ENCODE measurements at places on chromosomes 1 and 21.

DNA sequence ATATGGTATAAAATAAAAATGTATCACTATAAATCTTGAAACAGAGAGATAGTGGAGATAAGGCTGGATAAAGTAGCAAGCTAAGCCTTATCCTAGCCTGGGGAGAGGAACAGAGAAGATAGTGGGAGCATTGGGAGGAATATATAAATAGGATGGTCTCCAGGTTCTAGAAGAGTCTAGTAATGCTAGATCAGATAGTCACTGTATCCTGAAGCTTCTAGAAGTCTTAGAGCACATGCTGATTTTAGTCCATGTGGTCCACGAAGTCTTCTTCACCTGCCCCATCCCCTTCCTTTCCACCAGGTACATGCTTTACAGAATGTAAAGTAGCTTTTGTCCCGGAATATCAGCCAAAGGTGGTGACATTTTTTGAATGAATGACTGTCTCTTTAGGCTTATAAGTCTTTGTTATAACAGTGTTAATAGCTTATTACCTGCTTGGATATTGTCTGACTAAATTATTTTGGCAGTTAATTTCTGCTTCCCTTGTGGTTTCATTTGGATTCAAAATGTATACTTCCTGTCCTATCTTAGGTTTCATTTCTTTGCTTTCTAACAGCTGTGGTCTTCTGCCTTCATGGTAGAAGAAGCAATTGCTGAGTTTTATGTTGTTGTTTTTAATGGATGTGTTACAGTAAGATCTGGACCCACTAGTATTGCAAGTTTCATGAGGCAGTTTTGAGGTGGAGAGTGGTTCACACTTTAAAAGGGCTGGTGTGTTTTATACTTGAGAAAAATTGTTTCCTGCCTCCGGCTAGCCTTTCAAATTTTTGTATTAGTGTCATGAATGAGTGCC is 5.9 kb downstream of the SMG7 start:
- no peak for DNase-seq

DNA sequence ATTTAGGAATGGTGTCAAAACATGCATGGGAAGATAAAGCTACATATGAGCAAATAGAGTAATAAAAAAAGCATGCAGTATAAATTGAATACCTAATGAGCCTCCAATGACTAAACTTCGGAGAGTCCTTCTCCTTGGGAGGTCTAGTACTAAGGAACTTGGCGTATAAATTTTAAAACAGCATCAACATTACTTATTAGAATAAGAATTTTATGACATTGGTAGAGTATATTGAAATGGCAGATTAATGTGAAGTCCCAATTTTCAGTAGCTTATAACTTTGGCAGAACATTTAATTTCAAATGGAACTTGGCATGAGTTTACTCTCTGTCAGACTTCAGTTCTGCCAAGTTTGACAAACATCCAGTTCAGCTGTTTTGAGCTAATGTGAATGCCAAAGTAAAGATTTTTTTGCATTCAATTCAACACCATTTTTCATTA is 104.7 kb upstream of the RGS18 start:
- DNase-seq = no peak

DNA sequence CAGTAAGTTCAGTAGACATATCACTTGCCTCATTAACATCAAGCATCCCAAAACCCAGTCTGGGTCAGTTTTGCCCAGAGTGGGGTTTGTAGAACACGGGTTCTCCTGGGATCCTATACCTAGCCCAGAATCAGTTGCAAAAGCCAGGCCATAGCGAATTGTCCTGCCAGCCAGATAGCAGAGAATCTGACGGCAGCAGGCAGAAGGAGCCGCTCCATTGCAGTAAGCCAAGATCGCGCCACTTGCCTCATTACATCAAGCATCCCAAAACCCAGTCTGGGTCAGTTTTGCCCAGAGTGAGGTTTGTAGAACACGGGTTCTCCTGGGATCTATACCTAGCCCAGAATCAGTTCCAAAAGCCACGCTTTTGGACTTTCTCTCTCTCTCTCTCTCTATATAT is 19.1 kb downstream of the NDUFS5 start:
- DNase-seq = no peak

GRCh38 chr1:200473698-200474371 is 64.0 kb upstream of the ZNF281 start:
- no peak for DNase-seq

DNA sequence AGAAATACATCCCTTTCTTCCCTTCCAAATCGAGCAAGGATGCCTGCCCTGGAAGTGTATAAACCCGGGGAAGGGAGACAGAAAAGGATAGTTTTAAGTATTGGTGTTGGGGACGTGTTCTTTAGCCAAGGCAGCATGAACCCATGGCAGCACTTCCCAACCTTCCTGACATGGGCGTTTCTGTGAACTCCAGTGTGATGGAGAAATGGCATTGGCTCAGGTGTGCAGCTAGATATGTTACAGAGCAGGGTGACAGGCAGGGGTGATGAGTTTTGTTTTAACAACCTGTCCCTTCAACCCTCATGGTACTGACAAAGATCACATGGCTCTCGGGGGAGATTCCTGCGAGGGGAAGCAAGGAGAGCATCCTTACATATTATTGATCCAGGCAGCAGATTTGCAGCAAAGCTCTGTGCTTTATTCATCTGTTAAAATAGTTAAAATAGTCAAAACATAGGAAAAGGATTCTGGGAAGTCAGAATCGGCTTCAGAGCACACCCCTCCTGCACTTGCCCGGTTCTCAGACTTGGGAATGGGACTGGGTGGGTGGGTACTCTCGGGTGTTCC is 4.0 kb downstream of the MX1 start:
- DNase-seq = no peak

- DNase-seq = no peak
These were observed 201.7 kb downstream of the NRIP1 start for GRCh38 chr21:14862794-14863720.

- DNase-seq = peak; percentile 80
These were observed at the start of gene AKT3 for GRCh38 chr1:243850202-243850451. Gene AKT3 (minus strand): TSS chr1:243850243. CDS start chr1:243843170, 7,073 bp downstream.

GRCh38 chr1:118100686-118101514 is 84.1 kb downstream of the SPAG17 start:
- peak; percentile 10 for DNase-seq

DNA sequence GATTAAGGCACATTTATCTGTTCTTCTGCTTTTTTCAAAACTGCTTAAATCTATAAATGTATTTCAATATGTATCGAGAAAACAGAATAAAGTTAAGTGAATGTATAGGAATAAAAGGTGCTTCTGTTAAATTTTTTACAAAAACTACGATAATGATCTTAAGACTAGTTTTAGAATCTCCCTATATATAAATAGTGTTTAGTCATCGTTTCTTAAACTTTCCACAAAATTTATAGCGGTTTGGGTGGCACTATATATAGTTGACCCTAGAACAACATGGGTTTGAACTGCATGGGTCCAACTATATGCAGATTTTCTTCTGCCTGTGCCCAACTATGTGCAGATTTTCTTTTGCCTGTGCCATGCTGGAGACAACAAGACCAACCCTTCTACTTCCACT is 125.7 kb downstream of the CRB1 start:
- DNase-seq = no peak

DNA sequence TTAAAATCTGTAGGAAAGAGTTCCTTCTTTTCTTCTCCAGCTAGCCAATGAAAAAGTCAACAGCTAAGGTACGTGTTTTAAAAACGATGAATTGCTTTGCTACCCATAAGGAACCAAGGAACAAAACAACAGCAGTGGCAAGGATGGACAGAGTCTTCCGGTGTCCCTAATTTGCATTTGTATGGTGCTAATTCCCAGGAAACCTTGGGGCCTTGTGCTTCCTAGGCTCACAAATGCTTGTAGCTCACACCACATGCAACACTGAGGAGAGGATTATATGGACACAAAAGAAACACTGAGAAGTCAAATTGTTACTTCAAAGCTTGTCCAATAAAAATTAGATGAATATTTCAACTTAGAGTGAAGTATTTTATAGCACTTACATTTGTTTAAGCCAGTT is 1.8 kb upstream of the PGBD5 start:
- no peak for DNase-seq

DNA sequence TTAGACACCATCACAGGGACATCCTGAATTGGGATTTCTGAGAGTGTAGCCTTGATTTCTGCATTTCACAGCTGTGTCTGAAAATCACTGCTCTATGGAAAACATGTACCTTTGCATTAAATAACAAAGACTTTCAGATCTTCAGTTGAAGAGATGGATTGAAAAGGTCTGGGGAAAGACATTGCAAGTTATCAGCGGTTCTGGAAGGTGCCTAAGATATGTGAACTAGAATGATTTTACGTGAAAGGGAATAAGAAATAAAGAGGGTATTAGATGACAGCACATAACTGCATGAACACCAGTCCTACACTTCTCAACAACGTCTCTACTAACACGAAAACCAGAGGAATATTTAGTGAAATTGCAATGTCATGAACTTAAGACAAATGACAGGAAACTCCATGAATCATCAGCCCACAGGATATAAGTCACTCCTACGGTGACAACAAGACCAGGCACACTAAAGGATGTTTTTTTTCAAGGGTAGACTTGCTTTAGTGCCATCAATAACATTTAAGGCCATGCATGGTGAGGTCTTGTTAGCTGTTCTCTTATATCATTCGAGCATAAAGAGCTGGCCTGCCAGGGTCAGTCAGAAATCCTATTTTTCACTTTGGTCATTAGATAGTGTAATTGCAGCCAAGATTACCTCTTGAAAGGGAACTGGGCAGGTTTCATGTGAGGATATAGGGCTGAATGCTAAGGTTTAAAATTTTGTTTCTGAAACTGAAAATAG is 283.1 kb downstream of the GRIK1 start:
- peak; percentile 51 for DNase-seq

- peak; percentile 20 for DNase-seq
These were observed 29.9 kb upstream of the RPTN start for GRCh38 chr1:152188673-152189591.

DNA sequence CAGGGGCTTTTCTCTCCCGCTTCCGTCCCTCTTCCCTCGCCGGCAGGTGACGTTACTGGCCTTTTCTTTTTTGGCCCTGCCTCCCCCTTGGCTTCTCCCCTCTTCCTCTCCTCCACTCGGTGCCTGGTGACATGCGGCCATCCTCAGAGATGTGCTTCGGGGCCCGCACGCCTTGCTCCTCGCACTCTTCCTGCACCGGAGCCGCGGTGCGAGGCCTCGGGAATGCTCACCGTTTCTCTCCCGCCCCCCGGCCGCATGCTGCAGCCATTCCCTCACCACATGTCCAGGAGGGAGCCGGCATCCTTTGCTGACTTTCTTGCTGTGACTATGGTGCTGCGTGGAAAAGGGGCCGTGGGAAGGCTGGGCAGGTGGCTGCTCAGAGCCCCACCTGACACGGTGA is 39.3 kb downstream of the PDE9A start:
- no peak for DNase-seq

- peak; percentile 31 for DNase-seq
These were observed 14.1 kb downstream of the TMCO4 start for GRCh38 chr1:19785660-19786059.

- no peak for DNase-seq
These were observed 56.1 kb downstream of the KCNN3 start for GRCh38 chr1:154813846-154814505.

GRCh38 chr1:154856049-154856448 is 14.0 kb downstream of the KCNN3 start:
- DNase-seq = no peak

DNA sequence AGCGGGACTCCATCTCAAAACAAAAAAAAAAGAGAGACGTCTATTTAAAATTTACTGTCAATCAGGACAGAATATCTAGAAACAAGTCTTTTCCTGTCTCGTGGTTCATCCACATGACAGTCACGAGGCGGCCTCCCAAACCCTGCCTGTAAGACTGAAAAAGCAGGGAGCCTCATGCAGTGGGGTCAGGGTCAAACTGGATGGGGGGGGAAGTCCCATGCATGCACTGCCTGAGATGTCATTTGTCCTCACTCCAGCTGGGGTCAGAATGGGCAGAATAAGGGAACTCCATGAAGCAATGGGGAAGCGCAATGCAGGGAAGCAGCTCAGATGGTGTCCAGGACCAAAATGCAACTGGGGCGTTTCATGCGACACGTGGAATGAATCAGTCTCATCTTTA is 85.5 kb downstream of the PIK3CD start:
- DNase-seq = no peak

- DNase-seq = no peak
These were observed 123.4 kb upstream of the TNR start for GRCh38 chr1:175866776-175867175.

DNA sequence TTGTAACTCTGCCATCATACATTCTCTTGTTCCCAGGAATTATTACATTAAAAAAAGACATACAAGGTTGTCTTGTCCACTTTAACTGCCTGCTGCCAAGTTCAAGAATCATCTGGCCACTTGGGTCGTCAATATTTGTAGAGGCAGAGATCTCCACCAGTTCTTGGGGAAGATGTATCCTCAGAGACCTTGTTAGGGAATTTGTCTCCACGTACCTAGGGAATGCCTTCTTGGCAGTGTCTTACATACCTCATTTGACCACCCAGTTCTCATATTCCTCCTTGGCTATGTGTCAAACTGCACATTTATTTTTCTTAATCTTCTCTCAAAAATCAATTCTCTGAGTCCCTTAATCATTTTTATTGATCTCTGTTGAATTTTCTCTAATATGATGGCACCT is 266.0 kb downstream of the SPATA17 start:
- no peak for DNase-seq
